Occipital lobe (tissue), 3 donors: ENCODE measurements at places on chromosomes 13 and 19. TPM values are rescaled to one million over a fixed set of nuclear protein-coding genes. Genes with fewer than 3 reads are reported as not detected.

- DNase-seq = no peak
These were observed 18.3 kb downstream of the UBAC2 start for GRCh38 chr13:99218969-99219368.

The SLC46A3 gene
- 3.3 TPM for total RNA-seq

DNA sequence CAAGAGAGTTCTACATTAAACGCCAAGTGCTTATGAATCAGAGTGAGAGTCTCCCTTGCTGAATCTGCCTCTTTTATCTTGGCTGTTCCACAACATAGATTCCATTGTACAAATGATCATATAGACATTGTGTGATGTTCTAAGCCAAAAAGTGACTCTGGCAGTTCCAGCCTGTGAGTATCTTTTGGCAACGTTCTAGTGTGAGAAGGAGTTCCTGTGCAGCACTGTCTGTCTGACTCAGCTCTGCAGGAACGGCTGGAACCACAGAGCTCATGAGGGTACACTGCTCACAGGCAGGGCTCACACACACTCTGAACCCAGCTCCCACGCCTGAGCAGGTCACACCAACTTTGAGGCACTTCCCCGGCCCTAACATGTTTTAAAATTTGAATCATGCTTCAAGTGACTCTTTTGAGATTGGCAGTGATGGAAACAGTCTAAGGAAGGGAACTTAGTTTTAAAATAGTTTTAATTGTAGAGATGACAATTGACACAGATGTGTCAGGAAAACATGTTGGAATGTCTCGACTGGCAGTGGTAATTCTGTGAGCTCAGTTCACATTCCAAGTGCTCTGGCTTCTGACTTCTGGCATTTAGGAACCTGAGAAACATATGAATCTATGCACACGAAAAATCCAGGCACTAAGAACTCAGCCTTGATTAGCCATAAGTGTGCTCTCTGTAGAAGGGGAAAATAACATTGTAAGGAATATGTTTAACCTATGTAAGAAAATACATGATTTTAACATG lies 272.0 kb downstream of the UQCRFS1 start:
- peak; percentile 36 for DNase-seq

GRCh38 chr19:47247308-47247990 lies 8.9 kb upstream of the CCDC9 start:
- peak; percentile 44 for DNase-seq

The ATP8B3 gene
- under 0.01 TPM for total RNA-seq

The NLRP5 gene
- total RNA-seq = not detected

- no peak for DNase-seq
These were observed 8.1 kb downstream of the ANO8 start for GRCh38 chr19:17326595-17326966.

The SRRM5 gene
- not detected for total RNA-seq

GRCh38 chr13:94328381-94329041 lies 151.0 kb downstream of the DCT start:
- no peak for DNase-seq

DNA sequence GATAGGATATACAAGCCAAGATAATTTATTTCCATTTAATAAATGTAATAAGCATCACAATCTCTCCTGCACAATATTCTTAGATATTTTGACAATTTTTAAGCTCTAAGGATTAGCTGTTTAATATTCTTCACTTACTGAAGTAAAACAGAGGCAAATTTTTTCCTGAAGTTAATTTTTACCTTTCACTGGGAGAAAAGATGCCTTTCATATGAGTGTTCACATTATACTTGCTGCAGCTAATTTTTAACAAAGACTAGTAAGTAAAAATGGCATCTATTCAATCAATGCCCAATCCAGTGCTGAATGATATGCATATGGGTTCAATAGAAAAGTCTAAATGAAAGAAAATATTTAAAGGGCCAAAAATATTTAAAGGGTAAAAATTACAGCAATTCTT lies 377.2 kb upstream of the GPC6 start:
- DNase-seq = no peak

The SCGB2B2 gene
- total RNA-seq = 0.16 TPM

DNA sequence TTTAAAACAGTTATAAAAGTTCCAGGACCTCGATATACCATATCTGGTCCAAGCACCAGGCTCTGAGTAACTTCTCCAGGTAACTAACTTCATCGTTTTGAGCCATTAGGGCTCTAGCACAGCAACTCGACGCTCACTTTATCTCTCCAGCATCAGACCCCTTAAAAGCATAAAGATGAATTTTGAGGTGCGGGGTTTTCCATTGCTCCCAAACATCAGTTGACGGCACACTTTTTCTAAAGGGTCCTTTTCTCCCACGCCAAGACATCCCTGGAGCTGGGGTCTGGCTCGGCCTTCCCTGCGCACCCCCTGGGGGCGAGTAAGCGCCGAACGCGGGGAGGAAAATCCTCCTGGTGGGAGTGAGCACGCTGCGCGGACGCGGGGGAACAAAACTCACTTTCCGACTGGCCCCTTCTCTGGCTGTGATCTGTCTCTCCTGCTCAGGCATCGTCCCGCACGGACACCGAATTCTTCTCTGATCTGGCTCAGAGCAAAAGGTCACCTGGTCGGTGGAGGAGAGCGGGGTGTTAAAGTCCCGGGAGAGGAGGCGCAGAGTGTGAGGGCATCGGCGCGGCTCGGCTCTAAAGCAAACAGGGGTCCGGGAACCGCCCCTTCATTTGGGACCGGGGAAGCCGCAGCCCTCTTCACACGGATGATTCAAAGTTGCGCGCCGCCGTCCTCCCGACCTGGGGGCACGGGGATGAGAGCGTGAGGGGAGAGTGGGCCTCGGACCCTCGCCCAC lies at the start of gene ATP7B:
Gene ATP7B, minus strand, starts transcription at position 561 of the 742 bp plus-strand sequence. Its CDS starts 113 bp downstream, at position 448.
- DNase-seq = no peak

- peak; percentile 38 for DNase-seq
These were observed 89.4 kb upstream of the RAP2A start for GRCh38 chr13:97344265-97345175.

GRCh38 chr13:75359266-75359665 lies 122.7 kb downstream of the TBC1D4 start:
- DNase-seq = no peak

GRCh38 chr19:41701401-41702075 lies 6.9 kb upstream of the CEACAM5 start:
- no peak for DNase-seq

GRCh38 chr19:18007917-18008673 lies at the start of gene ARRDC2:
TSS of gene ARRDC2 (plus strand) at chr19:18008170. CDS start at chr19:18008311, 141 bp downstream.
- peak; percentile 88 for DNase-seq

GRCh38 chr19:6648141-6648715 lies 21.7 kb downstream of the TNFSF14 start:
- no peak for DNase-seq

The ZNF772 gene
- 73.9 TPM for total RNA-seq

DNA sequence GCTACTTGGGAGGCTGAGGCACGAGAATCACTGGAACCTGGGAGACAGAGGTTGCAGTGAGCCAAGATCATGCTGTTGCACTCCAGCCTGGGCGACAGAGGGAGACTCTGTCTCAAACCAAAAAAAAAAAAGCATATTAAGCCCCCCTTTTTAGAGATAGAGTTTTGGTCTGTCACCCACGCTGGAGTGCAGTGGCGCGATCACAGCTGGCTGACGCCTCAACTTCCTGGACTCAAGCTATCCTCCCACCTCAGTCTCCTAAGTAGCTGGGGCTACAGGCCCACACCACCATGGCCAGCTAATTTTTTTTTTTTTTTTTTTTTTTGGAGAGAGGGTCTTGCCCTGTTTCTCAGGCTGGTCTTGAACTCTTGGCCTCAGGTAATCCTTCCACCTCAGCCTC lies 34.2 kb upstream of the MAP3K10 start:
- no peak for DNase-seq

DNA sequence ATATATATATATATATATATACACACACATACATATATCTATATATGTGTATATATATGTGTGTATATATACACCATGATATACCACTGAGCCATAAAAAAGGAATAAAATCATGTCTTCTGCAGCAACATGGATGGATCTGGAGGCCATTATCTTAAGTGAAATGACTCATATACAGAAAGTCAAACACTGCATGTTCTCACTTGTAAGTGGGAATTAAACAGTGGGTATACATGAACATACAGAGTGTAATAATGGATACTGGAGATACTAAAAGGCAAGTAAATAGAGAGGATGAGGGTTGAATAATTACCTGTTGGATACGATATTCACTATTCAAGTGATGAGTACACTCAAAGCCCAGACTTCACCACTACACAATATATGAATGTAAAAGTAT lies 332.6 kb downstream of the SLITRK1 start:
- DNase-seq = no peak

DNA sequence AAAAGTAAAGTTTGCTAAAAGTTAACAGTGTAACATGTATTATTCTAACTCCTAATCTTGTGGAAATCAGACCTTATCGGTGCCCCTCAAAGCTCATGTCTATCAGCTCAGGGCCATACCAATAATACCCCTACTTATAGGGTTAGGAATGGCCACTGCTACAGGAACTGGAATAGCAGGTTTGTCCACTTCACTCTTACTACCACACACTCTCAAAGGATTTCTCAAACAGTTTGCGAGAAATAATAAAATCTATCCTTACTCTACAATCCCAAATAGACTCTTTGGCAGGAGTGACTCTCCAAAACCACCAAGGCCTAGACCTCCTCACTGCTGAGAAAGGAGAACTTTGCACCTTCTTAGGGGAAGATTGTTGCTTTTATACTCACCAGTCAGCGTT lies 1677.7 kb downstream of the OLFM4 start:
- no peak for DNase-seq

- DNase-seq = peak; percentile 61
These were observed 24.5 kb upstream of the ZNF816 start for GRCh38 chr19:52987221-52987620.

DNA sequence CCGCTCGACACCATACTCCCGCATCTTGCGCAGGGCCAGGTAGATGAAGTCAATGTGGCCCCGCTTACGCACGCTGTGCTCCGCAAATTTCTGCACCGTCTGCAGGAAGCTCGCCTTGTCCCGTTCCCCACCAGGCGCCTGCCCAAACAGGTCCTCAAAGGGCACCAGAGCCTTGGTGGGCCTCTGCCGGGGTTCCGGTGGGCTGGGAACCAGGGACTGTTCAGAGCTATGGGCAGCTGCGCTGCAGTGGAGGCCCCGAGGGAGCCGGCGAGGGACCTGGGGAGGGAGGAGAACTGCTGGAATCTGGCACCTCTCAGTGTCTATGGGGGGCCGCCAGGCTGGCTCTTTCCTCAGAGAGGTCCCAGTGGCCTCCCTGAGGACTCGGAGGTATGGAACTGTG lies 8.3 kb upstream of the ZNF653 start:
- no peak for DNase-seq

The COX6B2 gene
- total RNA-seq = not detected

The ZNF534 gene
- total RNA-seq = 2.8 TPM

- no peak for DNase-seq
These were observed 4.2 kb upstream of the DAPK3 start for GRCh38 chr19:3975144-3975543.

DNA sequence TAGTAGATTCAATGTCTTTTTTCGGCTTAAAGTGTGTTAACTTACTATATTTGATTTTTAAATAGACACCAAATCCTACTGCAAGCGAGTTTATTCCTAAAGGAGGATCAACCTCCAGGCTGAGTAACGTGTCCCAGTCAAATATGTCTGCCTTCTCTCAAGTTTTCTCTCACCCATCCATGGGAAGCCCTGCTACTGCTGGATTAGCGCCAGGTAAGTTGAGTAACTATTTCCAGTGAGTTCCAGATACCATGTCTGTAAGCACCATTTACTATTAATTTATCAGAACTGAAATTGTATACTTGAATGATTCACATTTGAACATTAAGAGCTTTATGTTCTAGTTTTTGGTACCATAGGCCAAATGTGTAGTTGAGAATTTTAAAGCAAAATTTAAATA lies 81.8 kb downstream of the PAN3 start:
- no peak for DNase-seq

GRCh38 chr19:13599681-13600080 lies 93.4 kb upstream of the CACNA1A start:
- no peak for DNase-seq

DNA sequence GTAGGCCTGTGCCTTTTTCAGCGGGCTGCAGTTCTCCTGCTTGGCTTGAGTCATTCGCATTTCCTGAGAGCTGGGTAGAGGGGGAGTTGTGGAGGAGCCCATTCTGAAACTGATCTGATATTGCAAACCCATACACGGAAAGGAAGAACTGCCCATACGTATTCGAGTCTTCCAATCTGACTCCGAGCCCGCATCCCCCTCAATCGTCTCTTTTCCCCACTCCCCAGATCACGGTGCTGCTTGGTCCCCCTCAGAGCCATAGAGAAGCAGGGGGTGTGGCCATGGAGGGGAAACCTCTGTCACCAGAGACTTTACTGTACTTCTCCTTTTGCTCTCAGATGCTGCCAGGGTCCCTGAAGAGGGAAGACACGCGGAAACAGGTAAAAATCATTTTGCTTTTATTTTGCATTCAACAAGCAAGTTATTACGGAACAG lies at the start of gene CD22:
Gene CD22, plus strand, starts transcription at position 337 of the 435 bp plus-strand sequence. CDS start 2,854 bp downstream, outside the sequence.
- DNase-seq = no peak
